ENCODE measurements at places on chromosomes 3 and 15.

DNA sequence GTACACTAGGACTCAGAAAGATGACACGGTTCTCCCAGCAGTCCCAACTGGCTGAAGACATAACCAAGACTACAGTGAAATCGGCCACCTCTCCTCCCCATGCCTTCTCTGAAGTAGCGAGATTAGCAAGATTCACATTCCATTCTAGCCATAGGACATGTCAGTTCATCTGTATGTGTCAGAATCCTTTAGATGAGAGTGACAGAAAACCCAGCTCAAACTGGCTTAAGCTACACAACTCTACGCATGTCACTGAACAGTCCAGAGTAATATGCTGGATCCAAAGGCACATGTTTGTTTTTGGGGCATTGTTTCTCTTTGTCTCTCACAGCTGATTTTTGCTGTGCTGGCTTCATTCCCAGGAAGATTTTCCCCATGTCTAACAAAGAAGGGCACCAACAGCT lies 75.8 kb downstream of the RARB start:
- DNase-seq: no peak

DNA sequence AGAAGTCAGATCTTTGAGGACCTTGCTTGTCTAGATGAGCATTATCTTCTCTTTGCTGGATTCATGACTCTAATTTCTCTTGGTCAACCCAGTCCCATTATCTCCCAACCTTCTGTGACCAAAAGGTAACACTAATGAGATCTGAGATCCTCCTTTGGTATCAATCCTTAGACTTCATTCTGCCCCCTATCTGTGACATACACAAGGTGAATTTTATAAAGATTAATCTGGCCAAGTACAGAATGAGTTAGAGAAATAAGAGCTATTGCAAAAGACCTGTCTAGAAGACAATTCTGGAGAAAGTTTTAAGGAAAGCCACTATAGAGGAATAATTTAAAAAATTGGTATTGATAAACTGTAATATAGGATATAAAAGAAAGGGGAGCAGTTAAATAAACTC lies 113.8 kb upstream of the KCNMB2 start:
- DNase-seq: no peak

- no peak for DNase-seq
Observed at GRCh38 chr3:133426721-133427120, 26.9 kb downstream of the BFSP2 start.

GRCh38 chr15:32721596-32721995 lies 3.8 kb downstream of the GREM1 start:
- no peak for DNase-seq

DNA sequence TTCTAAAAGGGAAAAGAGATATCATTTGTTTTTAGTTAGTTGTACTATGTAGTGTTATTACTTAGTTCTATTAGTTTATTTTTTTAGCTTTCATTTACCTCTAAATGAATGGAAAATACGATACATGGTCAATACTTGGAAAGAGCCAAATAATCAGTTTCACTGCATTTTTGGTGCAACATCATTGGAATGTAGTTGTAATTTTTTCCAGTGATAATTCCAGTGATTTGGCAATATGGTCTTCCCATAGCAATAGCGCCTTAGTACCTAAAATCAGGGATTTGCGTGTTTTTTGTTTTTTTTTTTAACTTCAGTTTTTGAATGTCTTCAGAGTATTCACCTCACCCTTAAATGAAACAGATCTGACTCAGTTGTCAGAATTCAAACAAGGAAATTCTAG lies 41.8 kb downstream of the RAB8B start:
- no peak for DNase-seq

DNA sequence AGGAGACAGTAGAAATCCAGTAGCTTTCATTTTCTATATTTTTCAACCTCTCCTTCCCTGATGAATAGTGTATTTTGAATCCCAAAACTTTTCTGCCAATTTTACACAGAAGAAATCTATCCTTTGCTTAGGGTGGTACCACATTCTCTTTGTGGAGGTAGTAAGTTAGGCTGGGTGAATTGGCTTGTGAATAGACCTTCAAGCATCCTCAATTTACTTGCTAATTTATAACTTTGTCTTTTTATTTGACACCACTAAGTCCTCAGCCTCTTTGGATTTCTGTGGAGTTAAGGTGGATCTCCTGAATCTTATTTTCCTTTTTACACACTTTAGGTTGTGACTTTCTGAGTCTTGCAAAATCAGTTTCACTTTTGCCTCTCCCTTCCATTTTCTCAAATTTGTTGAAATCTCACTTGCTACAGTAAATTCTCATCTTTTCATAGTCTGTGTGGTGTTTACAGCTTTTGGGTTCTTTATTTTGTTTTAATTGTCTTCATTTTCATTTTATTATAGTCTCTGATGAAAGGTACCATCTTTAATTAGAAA lies 5.7 kb upstream of the PLSCR1 start:
- no peak for DNase-seq

- DNase-seq: peak; percentile 79
Observed at GRCh38 chr15:66650433-66650832, 51.6 kb upstream of the SMAD6 start.

GRCh38 chr3:189794518-189794917 lies 163.3 kb downstream of the TP63 start:
- no peak for DNase-seq

DNA sequence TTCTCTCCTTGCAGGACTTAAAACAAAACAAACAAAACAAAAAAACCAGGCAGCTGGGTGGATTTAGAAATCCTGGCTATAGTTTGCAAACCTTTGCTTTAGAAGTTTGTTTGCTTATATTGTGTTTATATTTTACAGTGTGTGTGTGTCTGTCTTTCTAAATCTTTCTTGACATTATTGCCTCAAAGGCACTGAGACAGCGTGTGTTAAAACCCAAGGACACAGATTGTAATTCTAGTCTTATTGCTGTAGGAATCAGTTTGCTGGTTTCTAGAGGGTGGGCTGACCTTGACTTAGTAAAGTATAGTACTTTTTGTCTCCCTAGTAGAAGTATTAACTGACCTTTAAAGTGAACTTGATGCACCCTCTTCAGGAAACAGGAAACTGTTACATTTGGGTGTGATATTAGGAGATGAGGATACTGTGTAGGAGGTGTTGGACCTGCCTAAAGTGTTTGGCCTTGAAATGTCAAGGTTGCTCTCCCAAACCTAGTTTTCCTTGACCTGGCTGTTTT lies 71.0 kb downstream of the TCF12 start:
- no peak for DNase-seq

GRCh38 chr3:23342343-23342742 lies 139.2 kb downstream of the UBE2E2 start:
- DNase-seq: no peak

DNA sequence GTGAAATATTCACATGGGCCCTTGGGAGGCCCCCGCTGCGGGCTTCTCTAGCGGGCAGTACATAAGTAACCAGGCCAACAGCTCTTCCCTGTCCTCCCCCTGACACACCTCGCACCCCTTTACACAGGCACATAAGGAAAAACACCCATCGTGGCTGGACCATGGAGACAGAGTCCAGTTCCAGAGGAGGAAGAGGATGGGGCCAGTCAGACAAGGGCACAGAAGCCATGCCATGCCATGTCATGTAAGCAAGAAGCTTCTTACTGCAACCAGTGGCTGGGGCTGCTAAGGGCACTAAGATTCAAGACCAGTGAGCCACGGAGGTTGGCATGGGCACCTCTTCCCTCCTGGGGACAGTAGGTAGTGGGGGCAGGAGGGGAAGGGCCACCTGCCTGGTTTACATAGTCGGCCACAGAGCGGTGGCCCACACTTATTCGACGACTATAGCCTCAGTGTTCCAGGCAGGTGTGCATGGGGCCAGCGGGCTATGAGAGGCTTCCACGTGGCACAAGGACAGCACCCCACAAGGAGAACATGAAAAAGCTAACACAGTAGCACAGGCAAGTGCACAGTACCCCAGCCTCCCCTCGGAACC lies 5.7 kb upstream of the CYP11A1 start:
- no peak for DNase-seq

GRCh38 chr15:68371160-68371559 lies 60.8 kb downstream of the ITGA11 start:
- DNase-seq: peak; percentile 13

- no peak for DNase-seq
Observed at GRCh38 chr3:136595913-136596697, 156.1 kb downstream of the STAG1 start.

GRCh38 chr15:75022783-75023180 lies 608 bp upstream of the PPCDC start:
- DNase-seq: no peak

DNA sequence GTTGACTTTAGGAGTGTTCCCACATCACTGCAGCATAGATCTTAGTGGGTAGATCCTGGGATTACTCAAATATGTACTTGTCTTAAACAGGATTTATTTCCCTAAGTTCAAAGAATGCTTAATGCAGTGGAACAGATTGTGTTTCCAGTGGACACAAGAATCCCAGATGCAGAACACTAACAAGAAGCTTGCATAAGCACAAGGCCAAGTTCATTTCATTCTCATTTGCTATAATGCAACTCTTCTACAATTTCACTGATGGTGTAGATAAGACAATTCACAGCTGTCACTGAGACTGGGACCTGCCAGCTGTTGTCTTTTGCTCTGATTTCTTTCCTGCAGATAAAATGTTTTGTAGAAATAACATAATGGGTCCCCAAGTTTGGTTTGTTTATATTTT lies 225.6 kb downstream of the NFKBIZ start:
- no peak for DNase-seq

DNA sequence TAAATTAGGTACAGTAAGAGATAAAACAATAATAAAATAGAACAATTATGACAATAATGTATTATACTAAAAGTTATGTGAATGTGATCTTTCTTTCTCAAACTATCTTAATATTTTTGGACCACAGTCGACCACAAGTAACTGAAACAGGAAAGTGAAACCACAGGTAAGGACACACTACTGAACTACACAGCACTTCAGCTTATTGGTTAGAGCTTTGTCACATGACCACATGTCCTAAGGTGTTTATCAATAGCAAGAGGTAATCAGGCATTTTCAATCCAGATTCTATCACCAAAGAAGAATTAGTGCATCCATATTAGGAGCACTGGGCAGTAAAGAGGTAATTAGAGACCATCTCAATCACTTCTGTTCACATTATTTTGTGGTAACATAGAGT lies 392.8 kb downstream of the RSL24D1 start:
- no peak for DNase-seq

DNA sequence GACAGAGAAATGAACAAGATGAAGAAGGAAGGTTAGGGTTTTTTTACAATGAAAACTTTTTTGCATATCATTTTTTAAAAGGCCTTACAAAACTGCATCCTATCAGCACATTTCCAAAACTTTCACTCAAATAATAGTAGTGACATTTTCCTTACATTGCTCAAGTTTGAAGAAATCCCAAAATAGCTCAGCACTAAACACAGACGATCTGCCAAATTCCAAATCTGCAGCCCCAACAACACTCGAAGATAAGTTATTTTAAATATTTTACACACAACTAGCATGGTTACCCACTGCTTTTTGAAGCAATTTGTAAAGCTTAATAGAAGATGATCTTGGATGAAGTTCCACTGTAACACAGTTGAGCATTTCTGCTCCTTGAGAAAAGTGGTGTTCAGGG lies 535.6 kb upstream of the ALCAM start:
- no peak for DNase-seq

DNA sequence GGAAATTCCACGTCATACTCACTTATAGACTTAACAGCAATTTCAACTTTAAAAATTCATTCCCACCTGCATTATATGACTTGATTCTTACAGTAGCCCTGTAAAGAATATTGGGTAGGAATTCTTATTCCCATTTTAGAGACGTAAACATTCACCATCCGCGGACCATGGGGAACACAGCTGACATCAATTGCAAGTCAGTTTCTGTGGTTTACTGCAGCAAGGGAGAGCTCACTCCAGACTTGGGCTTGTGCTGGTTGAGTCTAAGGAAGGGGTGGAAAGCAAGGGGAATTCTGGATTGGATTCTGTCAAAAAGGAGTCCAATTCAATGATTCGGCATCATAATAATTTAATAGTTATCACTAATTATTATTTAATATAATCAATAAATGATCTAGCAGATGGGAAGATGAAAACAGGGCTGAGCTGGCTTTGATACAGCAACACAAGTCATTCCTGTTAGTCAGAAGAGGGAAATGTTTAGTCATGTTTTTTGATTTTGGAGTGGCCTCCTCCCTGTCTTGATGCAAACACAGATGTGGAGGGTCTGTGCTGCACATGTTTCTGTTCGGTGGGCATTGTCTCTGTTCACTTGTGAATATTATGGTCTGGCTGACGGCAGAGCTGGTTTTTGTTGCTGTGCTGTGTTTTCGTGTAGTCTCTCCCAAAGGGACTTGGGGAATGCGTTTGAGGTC lies 9.7 kb downstream of the LIPC start:
- no peak for DNase-seq

- no peak for DNase-seq
Observed at GRCh38 chr3:63961891-63962290, 49.7 kb upstream of the SCAANT1 start.

DNA sequence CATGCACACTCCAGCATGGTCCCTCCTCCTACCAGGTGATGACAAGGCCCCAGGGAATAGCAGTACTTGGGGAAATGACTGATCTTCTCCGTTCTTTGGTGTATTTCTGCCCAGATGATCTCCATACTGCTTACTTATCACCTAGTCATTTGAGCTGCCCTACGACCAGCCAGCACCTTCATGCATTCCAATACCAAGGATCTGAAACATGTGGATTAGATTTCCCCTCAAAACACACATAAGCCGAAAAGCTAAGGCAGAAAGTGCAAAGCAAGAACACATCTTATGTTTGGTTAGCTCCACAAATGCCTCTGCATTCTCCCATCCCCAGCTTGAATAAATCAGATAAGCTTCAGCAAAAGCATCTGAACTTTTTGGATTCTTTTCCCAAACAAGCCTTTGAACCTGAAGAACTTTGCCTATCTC lies 64.8 kb upstream of the BCL6 start:
- DNase-seq: no peak

GRCh38 chr3:134312072-134312872 lies 61.6 kb upstream of the RYK start:
- DNase-seq: peak; percentile 83

DNA sequence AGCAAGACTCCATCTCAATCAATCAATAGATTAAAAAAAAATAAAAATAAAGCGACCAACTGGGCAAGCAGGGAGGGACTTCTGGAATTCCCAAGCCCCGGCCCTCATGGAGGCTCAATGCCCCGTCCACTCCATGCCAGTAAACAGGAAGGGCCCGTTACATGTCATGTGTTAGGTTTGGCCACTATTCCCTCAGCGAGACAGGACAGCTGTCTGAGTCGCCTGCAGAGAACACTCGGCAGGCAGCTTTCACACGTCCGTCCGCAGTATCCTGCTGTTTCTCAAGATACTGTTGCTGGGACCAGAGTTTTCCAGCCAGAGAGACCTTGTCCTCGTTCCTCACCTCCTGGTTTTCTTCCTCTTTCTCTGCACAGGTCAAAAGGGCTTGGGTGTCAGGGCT lies 18.0 kb downstream of the TMEM44 start:
- no peak for DNase-seq

- DNase-seq: peak; percentile 20
Observed at GRCh38 chr3:127444761-127445160, 145.8 kb downstream of the TPRA1 start.

GRCh38 chr15:74209997-74210671 lies 7.5 kb upstream of the STRA6 start:
- no peak for DNase-seq

GRCh38 chr3:138124706-138125355 lies 7.4 kb downstream of the A4GNT start:
- DNase-seq: no peak

GRCh38 chr3:172517859-172518466 lies 5.3 kb downstream of the TNFSF10 start:
- no peak for DNase-seq
